Esophagus mucosa (tissue), 1 donor: ENCODE measurements at places on chromosomes 16 and 17. TPM values are rescaled to one million over a fixed set of nuclear protein-coding genes. Genes with fewer than 3 reads are reported as not detected.

CCNF gene
- total RNA-seq, result 11.1 TPM

CENPN gene
- 17.6 TPM for total RNA-seq

YPEL3 gene
- total RNA-seq, result 22.8 TPM

NOD2 gene
- total RNA-seq, result 15.4 TPM

ATXN2L gene
- total RNA-seq, result 67.0 TPM

RDM1 gene
- total RNA-seq, result 1.1 TPM

MT2A gene
- 220 TPM for total RNA-seq

CSH1 gene
- total RNA-seq, result not detected

KIF22 gene
- total RNA-seq, result 28.7 TPM

GUCY2D gene
- total RNA-seq, result 3.5 TPM

KRTAP9-8 gene
- total RNA-seq, result not detected
